Caki2 (cell line): ENCODE measurements at places on chromosomes 5 and 9. TPM values are rescaled to one million over a fixed set of nuclear protein-coding genes. Genes with fewer than 3 reads are reported as not detected.

The ASS1 gene
- 23.7 and 27.1 TPM in 2 replicates for total RNA-seq

The BARHL1 gene
- not detected in 2 replicates for total RNA-seq

The SH2D3C gene
- not detected in 2 replicates for total RNA-seq

The BHMT gene
- 0.93 and 1.0 TPM in 2 replicates for total RNA-seq

The C1QTNF3 gene
- total RNA-seq: 0.74 TPM in 1 of 2 replicates, not detected in the other

The SLC31A2 gene
- 1.4 and 4.7 TPM in 2 replicates for total RNA-seq

The INSL6 gene
- not detected in 2 replicates for total RNA-seq

The EMB gene
- 0.12 TPM in 1 of 2 replicates, not detected in the other for total RNA-seq

The DND1 gene
- total RNA-seq: not detected in 2 replicates

The TUSC1 gene
- total RNA-seq: 22.6 and 45.3 TPM in 2 replicates

The SSNA1 gene
- total RNA-seq: 163 and 166 TPM in 2 replicates

The GABRG2 gene
- not detected in 2 replicates for total RNA-seq

The SHOC1 gene
- not detected in 2 replicates for total RNA-seq

The RAB3C gene
- total RNA-seq: not detected in 2 replicates

The ZFP2 gene
- total RNA-seq: 5.5 TPM in 1 of 2 replicates, not detected in the other

The ANKRD20A1 gene
- total RNA-seq: not detected in 2 replicates

The PRDM9 gene
- total RNA-seq: not detected in 2 replicates

The HSD17B3 gene
- total RNA-seq: 2.4 TPM in 1 of 2 replicates, not detected in the other

The GCNT1 gene
- 1.2 and 11.1 TPM in 2 replicates for total RNA-seq

The PCDHA1 gene
- total RNA-seq: not detected in 2 replicates

The IL3 gene
- total RNA-seq: not detected in 2 replicates

The ENTREP1 gene
- not detected in 2 replicates for total RNA-seq

The MCTP1 gene
- 34.4 and 42.4 TPM in 2 replicates for total RNA-seq

The PAPPA gene
- total RNA-seq: 1.2 and 1.9 TPM in 2 replicates

The IFNK gene
- not detected in 2 replicates for total RNA-seq

The ADAMTS2 gene
- 4.1 and 5.0 TPM in 2 replicates for total RNA-seq

The DOLPP1 gene
- total RNA-seq: 10.7 and 12.2 TPM in 2 replicates

The FBLL1 gene
- not detected in 2 replicates for total RNA-seq

The LAMC3 gene
- 9.6 and 15.2 TPM in 2 replicates for total RNA-seq

The HABP4 gene
- total RNA-seq: 28.6 and 32.8 TPM in 2 replicates
